ENCODE measurements at places on chromosomes 2 and 18.
A peak's percentile ranks its signal among the peaks of the same experiment; 100 is the strongest.

DNA sequence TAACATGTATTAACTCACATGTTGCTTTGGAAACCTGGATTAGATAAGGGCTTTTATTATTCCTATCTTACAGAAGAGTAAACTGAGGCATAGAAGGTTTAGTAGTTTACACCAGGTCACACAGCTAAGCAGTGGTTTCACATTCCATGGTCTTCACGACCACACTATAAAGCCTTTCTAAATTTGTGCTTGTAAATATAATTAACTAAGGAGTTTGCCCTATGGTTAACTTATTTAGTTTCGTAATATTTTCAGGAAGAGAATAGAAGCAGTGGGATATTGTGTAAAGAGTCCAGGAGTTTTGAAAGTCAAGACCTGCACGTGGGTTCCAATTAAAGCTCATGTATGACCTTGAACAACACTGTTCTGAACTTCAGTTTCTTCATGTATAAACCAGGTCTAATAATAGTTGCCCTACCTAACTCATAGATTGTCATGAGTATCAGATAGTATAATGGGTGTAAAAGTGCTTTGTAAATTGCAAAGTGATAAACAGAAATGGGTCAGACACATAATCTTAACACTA lies 19.5 kb upstream of the SOS1 start:
- no peak for DNase-seq

GRCh38 chr2:125837128-125837527 lies 818.8 kb upstream of the GYPC start:
- DNase-seq, result no peak

DNA sequence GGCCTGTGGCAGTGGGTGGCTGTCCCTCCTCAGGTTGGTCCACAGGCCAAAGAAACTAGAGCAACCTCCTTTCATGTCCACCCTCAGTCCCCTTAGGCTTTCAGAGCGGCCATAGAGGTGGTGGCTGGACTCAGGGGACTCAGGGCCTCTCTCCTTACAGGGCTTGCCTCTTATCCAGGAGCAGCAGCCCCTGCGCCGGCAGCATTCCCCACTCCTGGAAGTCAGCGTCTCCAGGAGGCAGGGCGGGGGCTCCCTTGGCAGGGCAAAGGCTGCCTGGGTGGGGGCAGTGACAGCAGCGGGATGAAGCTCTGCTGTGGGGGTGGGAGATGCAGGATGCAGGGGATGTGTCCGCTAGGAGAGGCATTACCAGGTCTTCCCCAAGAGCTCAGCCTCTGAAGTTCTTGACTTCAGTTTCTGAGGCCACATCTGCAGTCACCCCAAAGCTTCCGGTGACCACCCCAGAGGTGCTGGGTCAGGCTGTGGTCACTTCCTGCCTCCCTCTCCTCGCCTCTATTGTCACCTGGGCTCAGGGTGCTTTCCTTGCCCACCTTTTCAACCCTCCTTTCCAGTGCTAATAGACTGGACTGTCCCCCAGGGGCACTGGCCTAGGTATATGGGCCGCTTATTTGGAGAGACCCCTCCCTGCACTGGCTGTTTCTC lies 8.6 kb upstream of the GPR55 start:
- DNase-seq, result no peak

- DNase-seq, result peak; percentile 47
Observed at GRCh38 chr2:10285556-10286198, 17.0 kb upstream of the HPCAL1 start.

GRCh38 chr2:235607546-235608199 lies 113.8 kb downstream of the AGAP1 start:
- no peak for DNase-seq

- DNase-seq, result no peak
Observed at GRCh38 chr18:5759194-5759593, 136.1 kb downstream of the TMEM200C start.

GRCh38 chr2:130378898-130379214 lies 23.0 kb downstream of the PTPN18 start:
- DNase-seq, result no peak

GRCh38 chr2:10523406-10524189 lies 75.5 kb upstream of the ODC1 start:
- no peak for DNase-seq

- no peak for DNase-seq
Observed at GRCh38 chr2:68719912-68720311, 14.7 kb upstream of the ARHGAP25 start.

- no peak for DNase-seq
Observed at GRCh38 chr2:23839919-23840578, 86.9 kb downstream of the ATAD2B start.

GRCh38 chr18:33580546-33580945 lies 2.5 kb downstream of the ASXL3 start:
- no peak for DNase-seq

- no peak for DNase-seq
Observed at GRCh38 chr2:159375241-159375640, 88.7 kb upstream of the WDSUB1 start.

DNA sequence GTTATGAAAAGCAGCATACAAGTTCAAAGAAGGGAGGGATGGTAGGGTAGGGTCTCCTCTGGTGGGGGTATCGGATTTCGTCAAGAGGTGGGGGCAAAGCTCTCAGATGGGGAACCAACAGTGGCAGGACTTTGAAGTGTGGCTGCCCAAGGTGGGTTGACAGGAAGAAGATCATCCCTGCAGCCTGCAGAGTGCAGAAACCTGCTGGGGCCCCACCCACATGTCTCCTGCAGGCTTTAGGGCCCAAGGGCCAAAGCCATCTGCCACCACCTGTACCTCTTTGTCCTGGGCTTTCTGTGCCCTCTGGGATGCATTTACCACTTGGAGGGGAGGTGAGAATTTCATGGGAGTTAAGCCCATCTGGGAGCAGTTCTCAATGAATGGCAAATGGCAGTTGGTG lies 42.7 kb downstream of the KCNF1 start:
- no peak for DNase-seq

- DNase-seq, result no peak
Observed at GRCh38 chr2:23513245-23513871, 128.4 kb downstream of the KLHL29 start.

GRCh38 chr2:157825885-157826284 lies 50.2 kb downstream of the ACVR1 start:
- peak; percentile 9 for DNase-seq

DNA sequence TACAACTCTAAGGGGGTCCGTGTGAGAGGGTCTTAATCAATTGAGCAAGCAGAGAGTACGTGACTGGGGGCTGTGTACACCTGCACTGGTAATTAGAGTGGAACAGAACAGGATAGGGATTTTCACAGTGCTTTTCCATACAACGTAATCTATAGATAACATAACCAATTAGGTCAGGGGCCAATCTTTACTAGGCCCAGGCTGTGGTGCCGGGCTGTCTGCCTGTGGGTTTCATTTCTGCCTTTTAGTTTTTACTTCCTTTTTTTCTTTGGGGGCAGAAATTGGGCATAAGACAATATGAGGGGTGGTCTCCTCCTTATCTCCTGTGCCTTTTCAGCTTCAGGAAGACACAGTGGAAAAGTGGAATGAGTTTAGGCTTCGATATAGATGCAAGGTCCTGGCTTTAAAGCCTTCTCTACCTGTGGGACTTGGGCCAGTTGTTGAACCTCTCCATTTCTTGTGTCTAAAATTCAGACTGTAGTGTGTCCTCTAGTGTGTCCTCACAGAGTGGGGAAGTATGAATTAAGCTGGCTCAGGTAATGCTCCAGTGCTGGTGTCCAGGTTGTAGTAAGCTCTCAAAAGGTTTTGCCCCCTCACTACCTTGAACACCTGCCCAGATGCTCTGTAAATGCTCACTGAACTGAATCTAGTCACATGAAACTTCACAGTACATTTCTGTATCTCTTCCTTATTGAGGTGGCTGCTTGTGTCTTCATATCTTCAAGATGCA lies 422.8 kb downstream of the SETBP1 start:
- no peak for DNase-seq

DNA sequence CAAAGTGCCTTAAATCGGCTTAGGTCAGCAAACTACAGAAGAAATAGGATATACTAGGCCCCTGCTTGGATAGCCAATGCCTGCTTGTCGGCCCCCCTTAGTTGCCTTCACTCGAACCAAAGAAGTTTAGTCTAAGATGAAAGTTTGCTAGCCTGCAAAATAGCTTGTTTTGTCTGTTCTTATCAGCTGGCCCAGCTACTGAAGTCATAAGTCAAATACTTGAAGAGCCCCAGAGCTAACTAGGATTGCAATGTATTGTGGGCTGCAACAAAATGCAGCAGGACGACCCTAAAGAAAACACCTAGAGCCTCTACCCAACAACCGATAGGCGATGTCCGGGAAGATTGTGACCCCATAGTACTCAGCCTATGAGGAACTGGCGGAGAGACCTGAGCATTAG lies 183.5 kb upstream of the HS6ST1 start:
- no peak for DNase-seq

DNA sequence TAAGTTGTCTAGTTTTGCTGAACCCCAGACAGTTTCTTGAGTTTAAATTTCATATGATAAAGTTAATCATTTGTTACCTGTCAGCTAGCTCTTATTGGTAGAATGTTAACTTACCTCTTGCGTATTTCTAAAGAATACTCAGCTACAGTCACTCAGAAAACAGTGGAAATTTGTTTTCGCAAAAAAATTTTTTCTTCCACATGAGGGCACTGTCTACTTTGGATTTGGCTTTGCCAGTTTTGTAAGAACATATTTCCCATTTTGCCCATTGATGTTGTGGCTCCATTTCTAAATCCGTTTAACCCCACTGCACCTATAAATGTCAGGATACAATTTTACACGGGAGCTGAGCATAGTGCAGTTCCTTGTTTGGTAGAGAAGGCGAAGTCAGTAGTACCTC lies 19.1 kb upstream of the GCFC2 start:
- peak; percentile 29 for DNase-seq

GRCh38 chr18:26301681-26302080 lies 75.4 kb downstream of the TAF4B start:
- DNase-seq, result no peak

DNA sequence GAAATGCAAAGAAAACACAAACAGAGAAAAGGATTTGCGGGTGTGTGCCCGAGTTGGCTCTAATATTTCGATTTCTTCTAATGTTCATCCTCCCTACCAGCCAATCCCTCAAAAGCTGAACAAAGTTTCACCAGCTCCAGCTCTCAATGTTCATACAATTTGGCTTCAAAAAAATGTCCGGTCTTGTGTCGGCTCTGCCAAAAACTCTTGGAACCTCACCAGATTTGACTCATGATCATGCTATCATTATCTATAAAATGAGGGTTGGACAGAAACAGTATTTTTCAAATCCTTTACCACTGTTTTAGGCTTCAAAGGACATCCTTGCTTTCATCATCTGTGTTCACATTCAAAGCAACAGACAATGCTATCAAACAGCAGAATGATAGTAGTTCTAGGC lies 88.2 kb downstream of the CRACDL start:
- no peak for DNase-seq

Data from SK-N-DZ (cell line).